WTC11 (cell line): ENCODE measurements at places on chromosomes 6 and 20. TPM values are rescaled to one million over a fixed set of nuclear protein-coding genes. Genes with fewer than 3 reads are reported as not detected.

- H3K36me3 ChIP-seq, result no peaks in the 10 kb centered on the region
- H3K27ac ChIP-seq, result no peak overlapping the region
- no peaks in the 10 kb centered on the region for H3K27me3 ChIP-seq
- no peak for DNase-seq
These were observed 99.8 kb downstream of the OPRM1 start for GRCh38 chr6:154138793-154139192.

Gene CRISP3
- total RNA-seq, result not detected in 3 replicates

GRCh38 chr20:46354207-46354555 is 45.9 kb upstream of the CDH22 start:
- H3K27me3 ChIP-seq, result no peaks in the 10 kb centered on the region
- no peak overlapping the region for H3K4me3 ChIP-seq
- H3K4me1 ChIP-seq, result peaks cover 19% of the 10 kb centered on the region

- H3K27ac ChIP-seq, result no peak within 1 kb of the TSS
- peak within 1 kb of the TSS; percentile 92 for H3K4me3 ChIP-seq
- no peaks in the 10 kb centered on the region for H3K36me3 ChIP-seq
- H3K27me3 ChIP-seq, result peaks cover 42% of the 10 kb centered on the region
- H3K4me1 ChIP-seq, result peaks cover 28% of the 10 kb centered on the region
These were observed at the start of gene PLA2G7 for GRCh38 chr6:46734867-46735719. PLA2G7 (minus strand) TSS chr6:46735375; CDS start chr6:46722891, 12,484 bp downstream.

GRCh38 chr20:44157061-44157460 is 29.9 kb downstream of the JPH2 start:
- H3K27ac ChIP-seq, result no peak overlapping the region
- no peaks in the 10 kb centered on the region for H3K36me3 ChIP-seq
- DNase-seq, result no peak
- H3K4me1 ChIP-seq, result no peaks in the 10 kb centered on the region

Gene PTCRA
- not detected in 3 replicates for total RNA-seq

GRCh38 chr6:41964201-41964887 is 22.7 kb upstream of the CCND3 start:
- H3K4me1 ChIP-seq, result peaks cover 51% of the 10 kb centered on the region
- no peaks in the 10 kb centered on the region for H3K36me3 ChIP-seq
- no peaks in the 10 kb centered on the region; the same call in 1 of the 2 replicates for H3K27me3 ChIP-seq
- peak overlapping the region; percentile 84 for H3K27ac ChIP-seq
- DNase-seq, result no peak

GRCh38 chr6:158032354-158032733 is 50.7 kb downstream of the SYNJ2 start:
- DNase-seq, result no peak
- H3K36me3 ChIP-seq, result peaks cover 8% of the 10 kb centered on the region

DNA sequence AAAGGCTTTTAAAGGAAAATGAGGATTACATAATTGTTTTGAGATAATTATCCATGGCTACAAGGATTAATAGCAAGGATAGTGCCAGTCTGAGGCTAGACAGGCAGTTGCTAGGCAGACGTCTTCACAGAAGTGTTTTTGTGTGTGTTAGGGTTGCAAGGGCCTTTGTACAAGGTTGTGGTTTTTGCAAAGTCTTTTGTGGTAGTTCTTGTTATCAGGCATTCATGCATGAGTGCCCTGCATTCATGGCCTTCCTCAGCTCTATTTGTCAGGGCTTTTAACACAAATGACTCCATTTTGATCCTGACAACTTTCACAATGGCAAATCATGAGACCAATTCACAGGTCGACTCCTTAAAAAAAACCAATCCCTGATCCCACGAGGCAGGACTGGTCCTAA is 68.1 kb upstream of the TXNDC5 start:
- DNase-seq, result no peak
- no peaks in the 10 kb centered on the region for H3K27me3 ChIP-seq
- H3K36me3 ChIP-seq, result no peaks in the 10 kb centered on the region
- H3K4me1 ChIP-seq, result 0 out of 2 replicates have a peak, but pooled peaks cover 2% of the 10 kb centered on the region
- no peak overlapping the region for H3K27ac ChIP-seq
- no peak overlapping the region for H3K4me3 ChIP-seq
